GM04504 (cell line): ENCODE measurements at places on chromosomes 5 and 9.
A peak's percentile ranks its signal among the peaks of the same experiment; 100 is the strongest.

DNA sequence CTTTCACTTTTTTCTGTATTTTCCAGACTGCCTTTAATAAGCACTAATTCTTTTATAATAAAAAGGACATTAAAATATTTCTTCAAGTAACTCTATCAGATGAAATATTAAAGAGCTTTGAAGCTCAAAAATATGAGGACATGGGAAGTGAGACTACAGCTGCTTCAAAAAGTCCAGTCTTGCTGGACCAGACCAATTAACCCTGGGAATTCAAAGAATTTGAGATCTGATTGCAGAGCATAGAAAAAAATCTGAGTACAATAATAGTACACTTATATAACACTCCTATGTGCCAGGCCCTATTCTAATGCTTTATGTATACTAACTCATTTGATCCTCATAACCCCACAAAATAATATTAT lies 9.8 kb downstream of the TMEM245 start:
- DNase-seq: no peak

GRCh38 chr9:35406183-35406959 lies 83.5 kb upstream of the RUSC2 start:
- no peak for DNase-seq

GRCh38 chr5:66958201-66958979 lies 238.2 kb downstream of the CD180 start:
- DNase-seq: no peak

- DNase-seq: no peak
Observed at GRCh38 chr9:129671519-129671918, 6.1 kb downstream of the PRRX2 start.

DNA sequence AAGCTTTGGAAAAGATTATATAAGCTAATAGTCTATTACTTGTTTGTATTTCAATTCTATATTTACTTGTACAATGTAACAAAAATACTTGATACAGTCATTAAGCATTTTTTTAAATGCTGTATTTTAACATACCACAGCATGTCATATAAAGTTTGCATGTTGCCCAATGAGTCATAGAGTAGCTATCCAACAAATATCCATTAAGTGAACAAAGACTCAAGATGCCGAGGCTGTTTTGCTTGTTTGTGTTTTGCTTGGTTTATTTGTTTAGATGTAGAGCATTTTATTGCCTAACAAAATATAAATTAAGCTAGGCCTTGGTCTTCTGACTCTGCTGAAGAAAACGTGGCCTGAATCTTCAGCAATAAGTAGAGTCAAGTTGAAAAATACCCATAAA lies 1584.3 kb upstream of the NUDT12 start:
- DNase-seq: no peak

DNA sequence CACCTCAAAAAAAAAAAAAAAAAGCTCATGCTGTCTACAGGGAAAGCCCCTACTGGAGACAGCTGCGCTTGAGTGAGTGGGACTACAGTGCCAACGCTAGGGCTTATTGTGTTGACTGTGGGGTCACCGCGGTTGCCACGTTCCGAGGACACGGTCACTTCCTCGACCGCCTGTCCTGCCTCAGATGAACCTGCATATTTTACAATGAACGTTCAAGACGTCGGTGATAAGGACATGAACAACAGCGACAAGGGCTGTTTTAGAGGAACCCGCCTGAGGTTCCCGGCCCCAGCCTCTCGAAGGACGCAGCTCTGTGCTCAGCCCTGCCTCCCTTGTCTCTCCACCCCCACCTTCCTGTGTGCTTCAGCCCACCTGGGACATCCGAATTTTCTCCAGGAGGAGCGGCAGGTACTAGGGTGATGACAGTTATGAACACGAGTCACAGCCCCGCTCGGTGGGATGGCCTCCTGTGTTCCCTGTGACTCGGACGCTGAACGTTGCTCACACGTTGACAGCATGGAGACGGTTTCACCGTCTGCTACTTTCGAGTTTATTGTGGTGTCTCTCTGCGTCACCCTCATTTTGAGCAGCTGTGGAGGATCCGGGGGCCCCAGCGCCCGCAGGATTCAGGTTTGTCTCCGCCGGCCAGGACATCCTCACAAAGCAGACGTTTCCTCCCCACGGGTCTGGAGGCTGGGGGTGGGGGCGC lies 11.3 kb upstream of the DIPK1B start:
- no peak for DNase-seq

DNA sequence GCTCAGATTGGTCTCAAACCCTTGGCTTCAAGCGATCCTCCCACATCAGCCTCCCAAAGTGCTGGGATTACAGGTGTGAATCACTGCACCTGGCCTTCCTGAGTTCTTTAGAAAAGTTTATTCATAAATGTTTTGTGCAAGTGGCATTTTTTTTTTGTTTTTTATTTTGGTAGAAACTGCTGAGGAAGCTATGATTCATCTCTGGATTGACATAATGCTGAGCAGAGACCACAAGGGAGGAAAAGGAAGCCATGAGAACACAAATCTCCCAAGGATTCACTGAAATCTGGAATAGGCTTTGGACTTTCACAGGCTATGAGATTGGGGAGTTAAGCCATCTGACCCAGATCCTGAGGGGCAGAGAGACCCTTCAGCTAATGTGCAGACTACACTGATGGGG lies 3.4 kb upstream of the SLC46A2 start:
- no peak for DNase-seq

GRCh38 chr5:4372481-4372880 lies 767.6 kb upstream of the ADAMTS16 start:
- DNase-seq: no peak

- DNase-seq: no peak
Observed at GRCh38 chr9:134516464-134516863, 125.1 kb upstream of the COL5A1 start.

GRCh38 chr9:137354153-137354844 lies 52.2 kb upstream of the NRARP start:
- DNase-seq: no peak

- DNase-seq: no peak
Observed at GRCh38 chr9:136429683-136430491, 9.8 kb downstream of the INPP5E start.

GRCh38 chr5:96381526-96381925 lies 51.5 kb downstream of the PCSK1 start:
- no peak for DNase-seq

GRCh38 chr5:61582205-61582820 lies 250.3 kb downstream of the ZSWIM6 start:
- no peak for DNase-seq

- no peak for DNase-seq
Observed at GRCh38 chr9:125861405-125862058, 114.4 kb downstream of the PBX3 start.

DNA sequence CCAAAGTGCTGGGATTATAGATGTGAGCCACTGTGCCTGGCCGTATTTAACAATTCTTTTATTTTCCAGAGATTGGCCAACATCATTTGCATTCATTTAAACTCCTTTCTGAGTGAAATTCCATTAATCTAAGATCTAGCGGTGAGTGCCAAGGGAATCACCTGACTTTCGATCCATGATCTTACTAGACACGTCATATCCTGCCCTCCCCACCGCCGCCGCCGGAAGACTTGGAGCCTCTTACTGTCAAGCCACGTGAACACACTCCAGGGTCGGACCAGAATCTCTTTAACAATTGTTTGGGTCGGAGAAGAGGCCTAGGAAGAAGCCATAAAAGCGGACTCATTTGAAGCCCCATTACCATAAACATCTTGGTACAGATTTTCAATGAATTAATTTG lies 12.9 kb downstream of the INPP5E start:
- DNase-seq: no peak

DNA sequence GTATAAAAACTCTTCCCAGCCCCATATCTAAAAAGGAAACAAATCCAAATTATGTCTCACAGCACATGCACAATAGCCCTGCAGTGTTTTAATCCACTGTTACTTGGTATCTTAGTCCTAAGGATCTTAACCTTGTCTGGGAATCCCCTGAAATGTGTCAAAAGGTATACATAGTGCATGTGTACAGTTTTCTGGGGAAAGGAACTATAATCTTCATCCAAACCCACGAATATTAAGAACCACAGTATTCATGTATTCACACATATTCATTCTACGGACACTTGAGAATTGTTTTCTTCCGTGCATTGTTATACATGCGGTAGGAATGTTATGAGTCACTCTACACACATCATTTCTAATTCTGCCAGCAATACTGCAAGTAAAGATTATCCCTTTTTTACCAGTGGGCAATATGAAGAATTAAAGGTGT lies 47.8 kb upstream of the SNX2 start:
- peak; percentile 21 for DNase-seq

DNA sequence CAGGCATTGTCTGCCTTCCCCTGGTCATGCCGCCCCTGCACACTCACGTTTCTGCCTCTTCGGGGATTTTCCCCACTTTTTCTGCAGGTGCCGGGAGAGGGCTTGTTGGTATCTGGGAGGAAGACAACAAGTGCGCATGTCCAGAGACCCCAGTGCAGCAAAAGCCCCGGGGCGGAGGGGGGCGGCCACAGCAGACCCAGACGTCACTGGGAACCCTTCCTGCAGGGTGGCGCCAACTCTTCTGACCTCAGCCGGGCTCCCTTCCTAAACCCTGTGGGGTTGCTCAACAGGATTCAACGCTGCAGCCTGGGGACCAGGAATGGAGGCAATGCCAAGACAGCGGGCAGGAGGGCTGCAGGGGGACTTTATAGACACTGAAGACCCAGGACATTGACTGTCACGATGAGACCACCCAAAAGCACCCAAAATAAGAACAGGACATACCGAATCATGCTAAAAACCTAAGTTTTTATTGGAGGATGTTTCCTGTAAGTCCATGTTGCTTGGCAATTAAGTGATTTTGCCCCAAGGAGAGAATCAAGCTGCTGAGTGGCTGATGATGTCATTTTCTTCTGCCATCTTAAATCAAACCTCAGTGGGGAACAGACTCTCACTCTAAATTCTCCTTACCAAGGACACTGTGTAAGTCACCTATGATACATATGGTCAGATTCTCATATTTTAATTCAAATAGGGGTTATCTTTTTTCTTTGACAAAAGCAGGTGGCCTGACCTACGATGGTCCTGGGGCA lies 62.9 kb upstream of the SIMC1 start:
- DNase-seq: no peak
